Fibroblast of skin of scalp (primary cell): ENCODE measurements at places on chromosomes 2 and 18.

DNA sequence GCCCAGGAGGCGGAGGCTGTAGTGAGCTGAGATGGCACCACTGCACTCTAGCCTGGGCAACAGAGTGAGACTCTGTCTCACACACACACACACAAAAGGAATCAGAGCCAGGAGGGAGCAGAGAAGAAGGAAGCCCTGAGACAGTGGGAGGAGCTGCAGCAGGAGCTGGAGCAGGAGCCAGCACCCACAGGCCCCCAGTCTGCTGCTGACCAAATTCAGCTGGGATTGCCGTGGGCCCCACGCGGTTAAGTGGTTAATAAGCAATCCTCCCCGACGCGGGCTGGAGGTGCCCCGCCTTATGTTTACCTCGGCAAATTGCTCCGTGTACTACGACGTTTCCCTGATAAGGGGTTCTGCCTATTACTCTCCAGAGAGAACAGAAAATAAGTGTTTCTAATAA, 265.3 kb downstream of the TWIST2 start:
- DNase-seq: peak; percentile 6

- DNase-seq: no peak
Measured at GRCh38 chr2:101153787-101154186, 2.6 kb upstream of the TBC1D8 start.

DNA sequence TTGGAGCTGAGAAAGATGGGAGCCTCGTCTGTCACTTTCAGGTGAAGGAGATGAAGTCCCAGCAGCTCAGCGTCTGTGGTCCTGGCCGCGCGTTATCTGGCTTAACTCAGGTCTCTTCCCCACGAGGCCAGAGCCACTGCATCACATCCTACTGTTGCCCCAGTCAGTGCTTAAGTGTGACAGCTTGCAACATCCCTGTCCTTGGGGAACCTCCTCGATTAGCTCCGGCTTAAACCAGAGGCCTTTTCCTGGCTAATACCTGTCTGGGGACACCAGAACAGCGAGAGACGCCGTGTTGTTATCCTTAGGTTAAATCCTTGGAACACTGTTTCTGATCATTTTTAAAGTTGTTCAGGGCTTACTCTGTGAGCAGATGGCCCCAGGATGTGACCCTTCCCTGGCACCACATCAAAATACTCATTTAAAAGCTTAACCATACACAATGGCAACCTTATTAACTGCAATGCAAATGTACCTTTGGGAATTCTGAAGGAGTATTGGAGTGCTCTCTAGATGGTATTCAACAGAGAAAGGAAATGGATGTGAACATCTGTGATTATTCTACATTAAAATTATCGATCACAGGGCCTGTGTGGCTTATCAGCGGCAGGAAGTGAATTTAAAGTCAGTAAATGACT, 61.2 kb upstream of the SPP2 start:
- DNase-seq: no peak

- peak; percentile 8 for DNase-seq
Measured at GRCh38 chr18:75977081-75977480, 518.0 kb downstream of the ZNF516 start.

DNA sequence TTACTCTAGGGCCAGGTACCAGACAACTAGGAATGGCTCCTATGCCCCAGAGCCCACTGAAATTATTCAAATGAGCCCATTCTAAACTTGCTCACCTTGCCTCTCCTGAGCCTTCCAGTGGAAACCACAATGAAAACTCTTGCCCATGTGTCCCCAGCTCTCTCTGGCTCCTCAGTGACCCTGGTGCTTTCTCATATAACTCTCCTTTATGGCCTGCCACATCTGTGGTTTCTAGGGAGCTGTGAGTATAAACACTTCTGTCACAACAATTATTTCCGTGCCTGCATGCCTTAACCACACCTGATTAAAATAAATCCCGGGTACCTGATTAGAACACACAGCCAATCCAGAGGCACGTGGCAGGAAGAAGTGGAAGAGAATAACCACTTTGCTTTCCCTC, 333.0 kb upstream of the SPRED2 start:
- DNase-seq: no peak

DNA sequence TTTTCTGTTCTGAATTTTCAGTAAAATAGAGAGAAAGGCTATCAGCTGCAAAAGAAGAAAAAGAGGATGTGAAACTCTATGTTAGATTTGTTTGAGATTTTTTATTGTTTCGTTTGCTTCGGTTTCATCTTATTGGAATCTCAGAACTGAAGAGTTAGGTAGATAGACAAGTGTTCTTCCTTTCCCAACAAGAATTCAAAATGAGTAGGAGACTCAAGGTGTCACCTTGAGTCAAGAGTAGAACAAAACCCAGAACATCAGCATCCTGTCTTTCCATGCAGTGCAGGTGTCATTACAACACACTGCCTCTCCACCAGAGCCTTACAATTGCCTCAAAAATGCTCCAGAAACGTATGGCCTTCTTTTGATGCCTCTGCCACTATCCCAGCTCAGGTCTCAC, 21.1 kb downstream of the NBAS start:
- DNase-seq: no peak

GRCh38 chr2:147351784-147352183, 493.0 kb upstream of the ACVR2A start:
- DNase-seq: no peak
